Stimulated activated CD4-positive, alpha-beta T cell treated with anti-CD3 and anti-CD28 coated beads, Interleukin-12 subunit alpha, Interleukin-12 subunit beta, amount 100 ng/mL, for 24 hours (primary cell): ENCODE measurements at places on chromosomes 6 and 20.
A peak's percentile ranks its signal among the peaks of the same experiment; 100 is the strongest.

DNA sequence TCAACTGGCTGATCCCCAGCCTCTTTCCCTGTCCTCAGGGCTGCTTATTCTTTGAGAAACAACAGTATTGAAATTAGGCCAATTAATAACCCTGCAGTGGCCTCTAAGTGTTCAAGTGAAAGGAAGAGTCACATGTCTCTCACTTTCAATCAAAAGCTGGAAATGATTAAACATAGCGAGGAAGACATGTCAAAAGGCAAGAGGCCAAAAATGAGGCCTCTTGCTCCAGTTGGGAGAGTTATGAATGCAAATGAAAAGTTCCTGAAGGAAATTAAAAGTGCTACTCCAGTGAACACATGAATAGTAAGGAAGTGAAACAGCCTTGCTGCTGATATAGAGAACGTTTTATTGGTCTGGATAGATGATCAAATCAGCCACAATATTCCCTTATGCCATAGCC is 131.5 kb downstream of the MACROD2 start:
- DNase-seq, result no peak

DNA sequence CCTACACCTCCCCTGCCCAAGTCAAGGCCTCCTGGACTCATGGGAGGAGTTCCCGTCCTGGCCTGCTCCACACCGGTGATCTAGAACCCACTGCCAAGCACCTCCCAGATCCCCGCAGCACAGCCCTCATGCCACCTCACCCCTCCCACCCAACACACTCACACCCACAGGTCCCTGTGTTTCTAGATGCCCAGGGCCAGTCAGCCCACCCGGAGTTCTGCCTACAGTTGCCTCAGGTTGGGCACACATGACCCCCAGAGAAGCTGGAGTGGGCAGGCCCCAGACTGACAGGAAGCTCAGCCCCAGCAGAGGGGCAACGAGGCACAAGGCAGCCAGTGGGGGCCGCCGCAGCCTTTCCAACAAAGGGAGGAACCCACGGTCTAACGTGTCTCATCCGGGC is 29.6 kb downstream of the RRBP1 start:
- DNase-seq, result no peak

DNA sequence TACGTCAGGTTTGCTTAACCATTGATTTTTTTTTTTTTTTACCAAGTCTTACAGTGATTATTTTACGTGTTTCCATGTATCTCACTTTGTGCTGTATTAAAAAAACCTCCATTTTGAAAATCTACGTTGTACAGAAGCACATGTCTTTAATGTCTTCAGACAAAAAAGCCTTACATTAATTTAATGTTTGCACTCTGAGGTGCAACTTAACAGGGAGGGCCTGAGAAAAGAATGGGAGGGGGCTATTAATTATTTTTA is 8.4 kb downstream of the LOC128125822 start:
- no peak for DNase-seq

- DNase-seq, result no peak
Observed at GRCh38 chr6:3585320-3585935, 128.6 kb upstream of the SLC22A23 start.

DNA sequence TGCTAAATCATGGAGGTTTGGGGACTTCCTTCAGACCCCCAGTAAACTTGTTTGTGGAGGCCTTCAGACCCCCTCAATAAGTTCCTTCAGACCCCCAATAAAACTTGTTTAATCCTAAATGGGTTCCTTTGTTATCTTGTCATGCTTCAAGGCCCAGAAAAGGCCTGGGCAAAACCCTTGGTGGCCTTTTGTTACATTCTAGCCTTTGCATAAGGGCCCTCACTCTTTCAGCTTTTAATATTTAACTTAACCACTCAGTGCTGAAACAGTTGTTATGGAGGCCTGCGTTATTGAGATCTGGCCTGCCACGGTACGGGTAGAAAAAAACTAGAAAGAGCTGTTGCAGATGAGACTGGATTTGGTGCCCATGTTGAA is 4.3 kb upstream of the DYNLRB1 start:
- DNase-seq, result no peak

DNA sequence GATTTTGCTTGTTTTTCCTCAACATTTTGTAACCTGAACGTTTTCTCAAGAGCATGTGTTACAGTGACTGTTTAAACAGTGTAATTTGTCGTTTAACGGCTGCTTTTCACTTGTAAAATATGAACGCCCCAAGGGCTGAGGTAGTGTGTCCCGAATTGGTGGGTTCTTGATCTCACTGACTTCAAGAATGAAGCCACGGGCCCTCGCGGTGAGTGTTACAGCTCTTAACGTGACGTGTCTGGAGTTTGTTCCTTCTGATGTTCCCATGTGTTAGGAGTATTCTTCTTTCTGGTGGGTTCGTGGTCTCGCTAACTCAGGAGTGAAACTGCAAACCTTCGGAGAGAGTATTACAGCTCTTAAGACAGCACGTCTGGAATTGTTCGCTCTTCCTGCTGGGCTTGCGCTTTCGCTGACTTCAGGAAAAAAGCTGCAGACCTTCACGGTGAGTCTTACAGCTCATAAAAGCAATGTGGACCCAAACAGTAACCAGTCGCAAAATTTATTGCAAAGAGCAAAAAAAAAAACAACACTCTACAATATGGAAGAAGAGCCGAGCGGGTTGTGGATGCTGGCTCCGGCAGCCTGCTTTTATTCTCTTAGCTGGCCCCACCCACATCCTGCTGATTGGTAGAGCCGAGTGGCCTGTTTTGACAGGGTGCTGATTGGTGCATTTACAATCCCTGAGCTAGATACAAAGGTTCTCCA is 25.1 kb upstream of the TRIM27 start:
- no peak for DNase-seq

GRCh38 chr6:26044140-26045064 is 42.8 kb upstream of the HFE start:
- peak; percentile 15 for DNase-seq

GRCh38 chr6:112835078-112835477 is 487.9 kb downstream of the RFPL4B start:
- DNase-seq, result no peak

DNA sequence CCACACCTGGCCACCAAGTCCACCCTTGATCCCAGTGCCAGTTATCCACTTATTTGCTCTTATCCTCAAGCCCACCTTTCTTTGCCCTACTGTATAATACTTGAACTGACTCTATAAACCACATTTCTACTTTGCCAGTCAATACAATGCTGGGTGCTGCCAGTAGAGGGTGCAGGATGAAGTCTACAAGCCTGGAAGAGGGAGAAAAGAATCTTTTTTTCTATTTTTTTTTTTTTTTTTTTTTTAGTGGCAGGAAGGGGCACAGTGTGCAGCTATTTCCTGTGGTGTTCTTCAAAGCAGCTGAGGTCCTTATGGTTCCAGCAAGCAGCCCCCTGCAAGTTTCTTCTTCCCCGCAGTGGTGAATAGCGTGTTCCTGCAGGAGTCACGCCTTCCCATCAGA is 22.2 kb upstream of the GABRR1 start:
- DNase-seq, result no peak

DNA sequence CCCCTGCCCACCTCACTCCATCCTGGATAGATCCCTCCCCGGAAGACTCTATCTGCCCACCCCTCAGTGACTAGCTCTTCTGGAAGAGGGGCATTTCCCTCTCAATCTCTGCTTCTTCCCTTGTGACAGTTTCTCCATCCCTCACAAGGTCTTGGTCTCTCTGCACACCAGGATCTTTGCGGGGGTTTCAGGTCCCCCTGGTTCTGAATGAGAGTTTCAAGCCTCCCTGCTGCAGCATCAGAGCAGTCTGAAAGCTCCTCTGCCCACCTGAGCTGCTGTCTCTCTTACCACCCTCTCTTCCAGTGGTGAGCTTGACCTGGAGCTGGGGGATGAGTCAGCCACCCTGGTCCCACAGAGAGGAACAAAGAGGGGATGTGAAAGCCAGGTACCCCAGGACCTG is 24.4 kb downstream of the TNXB start:
- no peak for DNase-seq

GRCh38 chr6:114997813-114998292 is 655.0 kb upstream of the HS3ST5 start:
- DNase-seq, result no peak

DNA sequence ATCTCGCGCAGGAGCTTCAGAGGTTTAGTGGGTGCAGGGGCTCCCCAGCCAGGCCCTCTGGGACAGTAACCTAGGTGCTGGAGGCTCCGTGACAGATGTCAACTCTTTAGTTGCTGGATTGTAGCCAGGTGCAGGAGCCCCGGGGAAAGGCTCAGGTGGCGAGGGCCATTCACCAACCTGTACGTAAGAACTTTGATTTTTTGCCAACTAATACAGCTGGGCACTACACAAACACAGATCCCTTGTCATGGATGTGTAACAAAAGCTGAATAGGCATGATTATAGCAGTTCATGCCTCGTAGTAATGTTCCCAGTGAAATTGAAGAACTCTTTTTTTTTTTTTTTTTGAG is 82.6 kb downstream of the CDC5L start:
- DNase-seq, result no peak

GRCh38 chr6:126054258-126054702 is 67.9 kb downstream of the TRMT11 start:
- DNase-seq, result no peak

GRCh38 chr20:9402141-9402540 is 112.2 kb upstream of the LAMP5 start:
- no peak for DNase-seq

GRCh38 chr6:127090051-127090450 is 28.4 kb upstream of the RSPO3 start:
- DNase-seq, result no peak

- no peak for DNase-seq
Observed at GRCh38 chr6:30071081-30071818, 4.3 kb downstream of the PPP1R11 start.

- no peak for DNase-seq
Observed at GRCh38 chr6:148455225-148455624, 112.6 kb downstream of the SASH1 start.

DNA sequence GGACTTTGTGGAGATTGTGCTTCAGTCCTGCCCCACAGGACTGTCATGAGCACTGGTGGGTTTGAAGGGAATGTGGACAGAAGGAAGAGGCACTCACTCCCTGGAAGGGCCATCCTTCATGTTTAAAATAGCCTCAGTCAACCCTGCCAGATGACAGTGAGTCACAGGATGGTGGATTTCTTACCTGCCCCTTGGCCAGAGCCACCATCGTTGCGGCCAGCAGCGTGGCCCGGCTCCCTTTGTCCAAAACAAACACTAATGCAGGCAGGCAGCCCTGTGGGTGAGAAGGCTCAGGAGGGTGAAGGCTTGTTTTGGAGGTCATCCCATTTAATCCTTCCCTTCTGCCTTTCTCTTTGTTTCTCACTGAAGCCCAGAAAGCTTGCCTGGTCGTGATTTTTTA is 422.7 kb downstream of the CD83 start:
- DNase-seq, result no peak

GRCh38 chr6:21341910-21342309 is 251.6 kb upstream of the SOX4 start:
- DNase-seq, result no peak

DNA sequence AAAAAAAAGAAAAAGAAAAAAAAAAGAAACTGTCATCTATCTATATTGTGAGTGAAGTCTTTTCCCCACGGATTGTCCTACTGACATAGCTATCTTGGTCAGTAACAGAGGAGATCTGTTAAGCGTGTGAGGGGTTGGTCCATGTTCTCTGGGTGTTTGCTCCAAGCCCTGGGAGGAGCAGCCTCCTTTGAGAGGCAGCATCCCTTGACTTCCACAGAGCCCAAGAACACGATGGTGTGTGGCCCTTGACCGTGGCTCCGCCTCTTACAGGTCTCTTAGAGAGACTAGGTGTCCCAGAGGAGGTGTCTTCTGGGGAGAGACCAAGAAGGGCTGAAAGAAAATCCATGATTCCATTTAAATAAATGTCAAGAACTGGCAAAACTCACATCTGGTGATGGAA is 60.1 kb upstream of the GTSF1L start:
- DNase-seq, result no peak

- no peak for DNase-seq
Observed at GRCh38 chr20:38377039-38377685, 30.9 kb downstream of the LBP start.

DNA sequence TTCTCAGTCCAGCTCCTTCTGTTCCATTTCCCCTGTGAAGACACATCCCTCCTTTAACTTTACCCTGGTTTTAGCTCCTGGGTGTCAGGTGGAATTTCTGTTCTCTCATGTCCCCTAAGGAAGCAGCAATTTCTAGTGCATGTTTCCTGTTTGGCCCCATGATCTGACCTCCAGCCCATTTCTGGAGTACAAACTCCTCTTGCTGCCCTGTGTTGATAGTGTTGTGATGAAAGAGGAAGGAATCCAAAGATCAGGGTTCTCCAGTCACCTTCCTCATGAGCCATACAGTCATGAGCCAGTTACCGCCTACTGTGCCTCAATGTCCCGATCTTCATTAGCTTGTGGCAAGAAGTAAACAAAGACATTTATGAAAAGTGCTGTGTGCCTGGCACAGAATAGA is 97.4 kb downstream of the PHACTR1 start:
- DNase-seq, result no peak

GRCh38 chr6:151431337-151431736 is 20.6 kb downstream of the RMND1 start:
- DNase-seq, result no peak

DNA sequence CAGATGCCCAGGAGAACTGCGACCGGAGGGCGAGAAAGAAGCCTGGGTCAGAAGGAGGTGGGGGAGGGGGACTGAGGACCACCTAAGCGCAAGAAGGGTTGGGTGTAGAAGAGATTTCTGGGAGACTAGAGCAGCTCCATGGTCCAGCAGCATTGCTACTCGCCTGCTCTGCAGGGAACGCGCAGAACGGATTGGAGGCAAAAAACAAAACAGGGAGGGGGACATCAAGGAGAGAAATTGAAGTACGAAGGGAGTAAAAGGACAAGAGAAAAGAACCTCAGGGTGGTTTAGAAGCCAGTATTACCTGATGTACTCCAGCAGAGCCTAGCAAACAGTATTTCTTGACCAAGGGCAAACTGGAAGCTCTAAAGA is 537 bp upstream of the GABBR1 start:
- DNase-seq, result no peak

- DNase-seq, result no peak
Observed at GRCh38 chr6:34855463-34855862, 32.4 kb downstream of the TAF11 start.

DNA sequence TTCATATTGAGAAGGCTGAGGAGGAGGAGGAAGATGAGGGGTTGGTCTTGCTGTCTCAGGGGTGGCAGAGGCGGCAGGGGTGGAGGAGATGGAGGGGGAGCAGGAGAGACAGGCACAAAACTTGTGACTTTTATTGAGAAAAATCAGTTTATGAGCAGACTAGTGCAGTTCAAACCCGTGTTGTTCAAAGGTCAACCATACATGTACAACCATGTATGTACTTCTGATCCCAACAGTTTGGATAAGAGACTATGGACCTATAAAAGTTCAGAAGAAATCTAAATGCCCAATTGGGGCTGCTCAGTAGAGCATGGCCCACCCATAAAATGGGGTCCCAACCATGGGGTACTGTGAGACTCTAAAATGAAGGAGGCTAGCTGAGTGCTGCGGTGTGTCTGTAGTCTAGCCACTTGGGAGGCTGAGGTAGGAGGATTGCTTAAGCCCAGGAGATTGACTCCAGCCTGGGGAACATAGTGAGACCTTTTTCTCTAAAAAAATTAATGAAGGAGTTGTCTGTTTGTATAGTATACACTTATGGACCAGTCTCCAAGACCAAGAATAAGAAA is 7.6 kb upstream of the SLC22A7 start:
- DNase-seq, result no peak

GRCh38 chr6:154572556-154572955 is 62.1 kb upstream of the CNKSR3 start:
- no peak for DNase-seq
